ELF-1 (cell line): ENCODE measurements at places on chromosomes 13 and 19.
A peak's percentile ranks its signal among the peaks of the same experiment; 100 is the strongest.

GRCh38 chr13:61383111-61383510 is 32.5 kb downstream of the PCDH20 start:
- no peak for DNase-seq

DNA sequence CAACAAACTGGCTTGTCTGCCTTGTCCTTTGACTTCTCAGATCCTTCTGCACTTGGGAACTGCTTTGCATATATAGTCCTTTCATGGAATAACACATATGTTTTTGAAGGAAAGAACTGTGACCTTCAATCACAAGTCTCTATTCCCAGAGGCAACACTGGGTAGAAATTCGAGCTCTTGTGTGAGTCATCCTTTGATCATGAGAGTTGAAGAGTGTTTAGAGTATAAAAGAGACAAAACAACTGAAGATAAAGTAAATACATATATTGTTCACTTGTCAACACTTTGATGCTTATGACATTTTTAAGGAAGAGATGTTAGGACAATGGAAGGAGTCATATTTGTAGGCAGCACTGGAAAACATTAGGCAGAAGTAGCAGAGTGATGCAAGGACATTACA is 5.2 kb upstream of the OR7A5 start:
- no peak for DNase-seq

DNA sequence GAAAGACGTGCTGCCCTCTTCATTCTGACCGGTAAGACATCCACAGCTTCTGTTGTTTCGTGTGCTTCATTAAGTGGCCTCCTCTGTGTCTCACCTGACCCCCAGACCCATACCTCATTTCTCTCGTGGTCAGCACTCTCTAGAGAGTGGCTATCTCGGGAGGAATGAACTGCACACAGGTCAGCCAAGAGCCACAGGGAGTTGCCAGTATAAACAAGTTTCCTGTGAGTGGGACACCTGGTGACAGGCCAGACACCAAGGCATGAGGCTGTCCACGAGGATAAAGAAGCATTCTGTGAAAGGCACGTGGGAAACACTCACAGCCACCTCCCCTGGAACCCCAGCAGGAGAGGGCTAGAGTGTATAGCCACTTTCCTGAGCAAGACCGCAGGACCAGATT is 115.8 kb downstream of the NUFIP1 start:
- DNase-seq: no peak

GRCh38 chr19:36876993-36877938 is 26.6 kb downstream of the ZNF345 start:
- peak; percentile 3 for DNase-seq

DNA sequence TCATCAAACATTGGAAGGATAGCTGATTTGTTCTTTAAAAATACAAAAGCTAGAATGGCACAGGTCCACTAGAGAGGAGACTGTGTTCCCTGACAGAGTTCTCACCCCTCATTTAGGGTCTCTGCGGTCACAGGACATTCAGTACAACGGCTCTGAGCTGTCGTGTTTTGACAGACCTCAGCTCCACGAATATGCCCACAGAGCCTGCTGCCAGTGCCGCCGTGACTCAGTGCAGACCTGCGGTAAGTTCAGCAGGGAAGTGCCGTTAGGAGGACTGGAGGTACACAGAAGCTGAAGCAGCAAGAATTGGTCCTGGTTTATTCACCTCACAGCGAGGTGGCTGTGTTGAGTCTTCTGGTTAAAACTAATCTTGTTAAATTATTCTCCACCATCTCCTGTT is 90.0 kb downstream of the TNFRSF19 start:
- no peak for DNase-seq

DNA sequence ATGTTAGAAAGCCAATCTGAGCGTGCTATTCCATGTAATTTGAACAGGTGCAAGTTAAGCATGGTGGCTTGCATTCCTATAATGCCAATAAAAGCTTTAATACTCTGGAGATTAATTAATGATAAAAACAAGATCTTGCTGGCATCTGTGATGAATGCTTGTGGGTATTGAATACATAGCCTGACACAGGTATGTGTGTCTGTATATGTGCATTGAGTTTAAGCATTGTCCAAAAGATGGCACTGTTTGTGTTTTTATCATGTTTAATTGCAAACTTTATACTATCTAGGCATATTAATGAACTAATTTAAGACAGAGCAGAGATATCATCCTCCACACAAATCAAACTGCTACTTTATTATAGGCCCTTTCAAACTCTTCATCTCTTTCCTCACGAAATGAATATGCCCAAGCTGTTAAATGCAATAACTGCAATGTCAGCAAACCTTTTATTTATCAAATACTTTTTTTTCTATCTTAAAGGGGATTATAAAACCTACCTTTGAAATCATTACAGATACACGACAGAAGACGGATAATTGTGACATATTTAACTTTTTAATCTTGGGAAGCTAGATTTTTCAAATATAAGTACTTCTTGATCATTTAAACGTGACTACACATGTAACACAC is 86.5 kb downstream of the TNFSF11 start:
- DNase-seq: no peak

GRCh38 chr19:55220525-55220924 is 8.0 kb downstream of the TMEM86B start:
- DNase-seq: peak; percentile 45

GRCh38 chr13:92894447-92894846 is 332.2 kb upstream of the GPC6 start:
- DNase-seq: no peak

- no peak for DNase-seq
These were observed 51.8 kb downstream of the TMED1 start for GRCh38 chr19:10784257-10784656.

DNA sequence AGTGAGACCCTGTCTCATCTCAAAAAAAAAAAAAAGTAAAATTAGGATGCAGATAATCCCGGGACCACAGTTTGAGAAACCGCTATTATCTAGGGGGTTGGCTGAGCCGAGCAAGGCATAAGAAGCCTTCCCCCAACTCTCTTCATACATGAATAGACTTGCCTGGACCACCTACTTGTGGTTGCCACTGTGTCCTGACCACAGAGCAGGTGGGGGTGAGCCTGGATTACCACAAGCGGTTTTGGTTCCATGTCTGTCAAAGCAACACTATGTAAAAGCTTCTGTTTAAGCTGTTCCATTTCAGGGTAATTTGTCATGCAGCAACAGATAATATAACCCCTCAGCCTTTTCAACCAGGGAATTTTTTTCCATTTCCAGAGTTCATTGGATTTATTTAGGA is 3.3 kb upstream of the NAPA start:
- DNase-seq: no peak

GRCh38 chr19:9986787-9987281 is 23.5 kb downstream of the COL5A3 start:
- DNase-seq: no peak

DNA sequence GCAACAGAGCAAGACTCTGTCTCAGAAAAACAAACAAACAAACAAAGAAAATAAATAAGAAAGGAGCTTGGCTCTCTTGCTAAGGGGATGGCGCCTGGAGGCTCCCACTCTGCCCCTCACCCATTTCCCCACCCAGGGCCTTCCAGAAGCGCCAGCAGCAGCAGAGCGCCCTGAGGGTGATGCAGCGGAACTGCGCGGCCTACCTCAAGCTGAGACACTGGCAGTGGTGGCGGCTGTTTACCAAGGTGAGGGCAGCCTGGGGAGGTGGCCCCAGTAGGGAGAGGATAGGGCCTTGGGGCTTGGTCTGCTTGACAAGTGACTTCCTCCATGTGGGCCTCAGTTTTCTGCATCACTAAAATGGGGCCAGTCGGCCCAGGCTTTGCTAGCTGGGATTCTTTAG is 59.8 kb downstream of the MYH14 start:
- DNase-seq: peak; percentile 60

GRCh38 chr13:110915874-110916206 is 971 bp upstream of the ANKRD10 start:
- no peak for DNase-seq

DNA sequence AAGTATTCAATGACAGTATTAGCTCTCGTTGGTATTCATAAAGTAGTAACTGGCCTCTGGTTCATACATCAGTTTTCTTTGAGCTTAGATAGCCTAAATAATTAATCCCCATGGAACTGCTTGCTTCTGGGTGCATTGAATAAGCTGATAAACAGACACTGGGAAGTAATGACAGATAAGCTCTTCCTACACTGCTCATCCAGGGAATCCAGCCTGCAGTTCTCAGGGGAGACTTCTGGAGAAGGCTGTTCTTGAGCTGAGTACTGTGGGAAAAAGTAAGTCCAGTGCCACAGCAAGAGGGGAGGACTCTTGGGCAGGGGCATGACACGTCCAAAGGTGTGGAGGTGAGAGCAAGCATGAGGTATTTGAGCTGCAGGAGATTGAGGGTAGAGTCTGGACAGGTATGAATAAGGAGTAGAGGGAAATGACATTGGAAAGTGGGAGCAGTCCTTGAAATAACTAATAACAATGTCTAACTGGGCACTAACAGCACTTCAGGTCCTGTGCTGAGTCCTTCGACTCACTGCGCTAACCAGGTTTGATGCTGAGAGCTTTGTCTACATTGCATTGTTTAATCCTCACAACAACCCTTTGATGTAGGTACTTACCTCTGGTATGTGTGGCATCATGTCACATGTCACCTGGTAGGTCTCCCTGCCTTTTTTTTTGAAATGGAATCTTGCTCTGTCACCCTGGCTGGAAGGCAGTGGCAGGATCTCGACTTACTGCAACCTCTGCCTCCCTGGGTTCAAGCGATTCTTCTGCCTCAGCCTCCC is 7.2 kb downstream of the GARRE1 start:
- DNase-seq: no peak

GRCh38 chr19:34713262-34713637 is 20.8 kb upstream of the ZNF181 start:
- DNase-seq: no peak

- peak; percentile 44 for DNase-seq
These were observed 2.0 kb downstream of the GPR108 start for GRCh38 chr19:6735181-6735911.
